ENCODE measurements at places on chromosomes 1 and 21.
A peak's percentile ranks its signal among the peaks of the same experiment; 100 is the strongest.

DNA sequence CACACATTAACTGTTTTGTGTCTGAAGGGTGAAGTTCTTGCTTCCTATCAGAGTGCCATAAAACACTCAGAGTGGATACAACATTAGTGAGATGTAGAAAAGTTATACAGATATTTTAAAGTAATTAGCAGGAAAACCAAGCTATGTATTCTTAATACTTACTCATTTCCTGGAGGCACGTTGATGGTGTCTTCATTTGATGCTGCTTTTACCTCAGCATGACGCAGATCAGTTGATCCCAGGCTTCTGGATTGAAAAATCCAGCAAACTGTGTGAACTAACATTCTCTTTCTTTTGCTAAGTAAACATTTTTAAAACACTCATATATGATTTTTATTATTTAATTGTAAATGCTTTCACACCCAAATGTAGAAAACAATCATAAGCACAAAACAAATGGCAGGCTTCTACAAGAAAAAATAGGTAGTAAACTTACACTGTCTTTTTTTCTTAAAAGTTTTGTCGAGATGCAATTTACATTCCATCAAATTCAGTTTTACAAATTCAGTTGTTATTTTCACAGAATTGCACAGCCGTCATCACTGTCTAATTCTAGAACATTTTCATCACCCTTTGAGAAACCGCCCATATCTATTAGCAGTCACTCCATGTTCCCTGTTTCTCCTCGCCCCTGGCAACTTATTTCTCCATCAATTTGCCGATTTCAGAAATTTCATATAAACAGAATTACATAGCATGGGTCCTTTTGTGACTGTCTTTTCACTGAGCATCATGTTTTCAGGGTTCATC lies 198.9 kb downstream of the LRRC7 start:
- no peak for DNase-seq

- peak; percentile 74 for DNase-seq
These were observed 958 bp downstream of the DDR2 start for GRCh38 chr1:162633081-162633762.

- peak; percentile 12 for DNase-seq
These were observed 105.8 kb downstream of the COLGALT2 start for GRCh38 chr1:183931646-183932271.

GRCh38 chr1:62318756-62319544 lies at the start of gene KANK4:
Gene KANK4, minus strand, starts transcription at chr1:62319434. Its CDS starts 37,870 bp downstream, at chr1:62281564.
- no peak for DNase-seq

DNA sequence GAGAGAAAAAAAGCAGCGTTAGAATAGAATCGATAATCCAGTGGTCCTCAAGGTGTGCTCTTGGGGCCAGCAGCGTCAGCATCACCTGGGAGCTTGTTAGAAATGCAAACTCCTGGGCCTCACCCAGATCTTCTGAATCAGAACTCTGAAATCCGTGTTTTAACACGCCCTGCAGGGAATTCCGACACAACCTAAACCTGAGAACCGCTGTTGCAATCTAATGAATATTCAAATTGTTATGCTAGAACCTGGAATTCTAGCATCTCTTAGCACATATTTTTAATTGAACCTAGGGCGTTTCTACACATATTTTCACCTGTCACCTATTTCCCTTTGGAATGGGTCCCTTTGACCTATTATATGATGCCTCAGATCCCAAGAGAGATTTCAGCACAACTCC lies 175.7 kb downstream of the PSMG1 start:
- no peak for DNase-seq

DNA sequence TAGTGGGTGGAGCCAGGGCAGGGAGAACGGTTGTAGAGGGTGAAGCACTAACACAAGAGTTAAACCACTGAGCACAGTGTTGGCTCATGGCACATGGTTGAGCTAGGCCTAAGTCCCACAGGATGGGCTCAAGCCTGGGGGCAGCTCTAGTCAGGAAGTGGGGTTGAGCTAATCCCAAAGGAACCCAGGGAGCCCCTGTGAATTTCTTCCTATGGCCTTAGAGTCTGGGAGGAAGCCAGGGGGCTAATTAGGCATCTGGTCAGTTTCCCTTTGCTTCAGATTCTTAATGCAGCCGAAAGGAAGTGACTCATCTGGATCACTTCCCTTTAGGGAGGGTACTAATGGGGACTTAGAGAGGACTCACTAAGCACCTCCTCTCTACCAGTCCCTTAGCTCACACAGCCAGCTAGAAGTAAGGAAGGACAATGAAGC lies 10.1 kb downstream of the CFAP45 start:
- peak; percentile 94 for DNase-seq

GRCh38 chr1:55259911-55260609 lies 44.9 kb upstream of the USP24 start:
- DNase-seq: no peak

- peak; percentile 99 for DNase-seq
These were observed 38.8 kb upstream of the SRSF10 start for GRCh38 chr1:24018611-24019580.

DNA sequence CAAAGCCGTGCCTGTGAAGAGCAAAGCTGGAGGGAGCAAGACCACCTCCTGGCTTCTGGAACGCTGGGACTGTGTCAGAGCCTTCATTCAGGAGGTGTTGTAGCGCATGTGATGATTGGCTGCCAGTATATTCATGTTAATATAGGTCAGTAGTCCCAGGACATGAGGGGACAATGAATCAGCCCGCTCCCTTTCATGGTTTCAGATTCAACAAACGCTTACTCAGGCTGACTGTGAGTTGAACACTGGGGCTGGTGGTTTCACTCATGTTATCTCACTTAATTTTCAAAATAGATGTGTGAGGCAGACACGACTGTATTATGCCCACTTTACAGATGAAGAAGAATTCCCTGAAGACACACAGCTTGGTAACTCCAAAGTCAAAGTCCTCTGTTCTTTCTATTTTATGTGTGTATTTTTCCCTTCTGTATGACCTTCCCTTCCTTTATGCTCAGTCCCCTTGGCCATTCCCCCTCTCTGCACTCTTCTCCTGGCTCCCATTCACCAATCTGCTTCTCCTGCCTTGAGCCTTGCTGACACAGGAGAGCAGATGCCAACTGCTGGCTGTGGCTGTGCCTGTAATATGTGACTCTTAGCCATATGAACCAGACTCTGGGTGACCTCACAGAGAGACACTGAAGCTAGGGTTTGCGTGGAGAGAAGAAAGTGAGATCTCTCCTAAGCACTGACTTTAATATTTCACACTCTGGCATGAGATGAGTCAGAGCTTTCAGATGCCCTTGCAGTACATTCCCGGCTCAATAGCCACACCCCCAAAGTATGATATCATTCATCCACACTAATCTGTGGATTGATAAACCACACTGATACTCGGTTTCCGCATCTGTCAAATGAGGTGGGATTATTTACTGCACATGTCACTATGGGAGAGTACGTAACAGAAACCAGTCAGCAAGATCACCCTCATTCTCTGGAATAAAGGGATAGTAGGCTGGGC lies 31.4 kb upstream of the KIRREL1 start:
- DNase-seq: peak; percentile 72

DNA sequence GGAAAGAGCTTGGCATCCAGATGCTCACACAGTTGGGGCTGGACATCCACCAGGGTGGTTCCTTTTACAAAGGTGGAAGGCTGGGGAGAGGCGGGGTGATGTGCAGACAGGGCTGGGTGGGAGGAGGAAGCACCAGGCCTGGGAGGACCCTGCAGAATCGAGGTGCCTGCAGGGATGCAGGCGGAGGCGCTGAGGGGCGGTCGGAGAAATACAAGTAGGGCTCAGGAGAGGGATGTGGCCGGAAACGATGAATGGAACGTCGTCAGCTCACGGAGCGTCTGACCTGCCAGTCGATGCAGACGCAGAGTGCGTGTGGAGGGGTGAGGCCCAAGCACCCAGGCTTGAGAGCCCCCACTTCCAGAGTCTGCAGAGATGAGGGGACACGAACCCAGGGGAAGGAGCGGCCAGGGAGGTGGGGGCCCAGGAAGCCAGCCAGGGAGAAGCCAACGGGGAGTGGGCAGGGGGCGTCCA lies 63.4 kb downstream of the TRIM11 start:
- DNase-seq: no peak

GRCh38 chr1:230359992-230360668 lies 66.0 kb downstream of the PGBD5 start:
- peak; percentile 29 for DNase-seq

DNA sequence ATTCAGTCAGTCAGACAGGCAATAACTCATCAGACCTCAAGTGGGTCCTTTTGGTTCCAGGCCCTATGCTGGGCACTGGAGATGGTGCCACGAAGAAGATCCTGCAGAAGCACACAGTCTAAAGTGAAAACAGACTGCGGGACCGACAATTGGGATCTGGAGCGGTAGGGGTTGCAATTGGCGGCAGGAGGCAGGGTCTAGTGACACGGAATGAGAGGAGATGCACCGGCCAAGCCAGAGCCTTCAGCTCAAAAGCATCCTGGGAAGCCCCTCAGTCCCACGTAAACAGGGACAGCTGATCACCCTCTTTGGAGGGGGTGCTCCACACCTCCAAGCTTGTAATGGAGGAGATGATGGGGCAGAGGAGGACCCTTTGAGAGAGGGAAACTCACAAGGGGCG lies 56.2 kb downstream of the KLHDC7A start:
- DNase-seq: no peak

GRCh38 chr1:172255223-172255560 lies 165.3 kb upstream of the C1orf105 start:
- no peak for DNase-seq

GRCh38 chr1:224357626-224358124 lies 996 bp downstream of the CNIH4 start:
- peak; percentile 26 for DNase-seq

- DNase-seq: no peak
These were observed 12.0 kb downstream of the OR2M4 start for GRCh38 chr1:248243204-248243603.

GRCh38 chr1:46948629-46949416 lies 7.5 kb upstream of the CYP4A11 start:
- DNase-seq: no peak

- peak; percentile 68 for DNase-seq
These were observed 12.8 kb upstream of the MPZL1 start for GRCh38 chr1:167708940-167709389.

GRCh38 chr21:34205811-34206571 lies 132.6 kb downstream of the MRPS6 start:
- peak; percentile 58 for DNase-seq

DNA sequence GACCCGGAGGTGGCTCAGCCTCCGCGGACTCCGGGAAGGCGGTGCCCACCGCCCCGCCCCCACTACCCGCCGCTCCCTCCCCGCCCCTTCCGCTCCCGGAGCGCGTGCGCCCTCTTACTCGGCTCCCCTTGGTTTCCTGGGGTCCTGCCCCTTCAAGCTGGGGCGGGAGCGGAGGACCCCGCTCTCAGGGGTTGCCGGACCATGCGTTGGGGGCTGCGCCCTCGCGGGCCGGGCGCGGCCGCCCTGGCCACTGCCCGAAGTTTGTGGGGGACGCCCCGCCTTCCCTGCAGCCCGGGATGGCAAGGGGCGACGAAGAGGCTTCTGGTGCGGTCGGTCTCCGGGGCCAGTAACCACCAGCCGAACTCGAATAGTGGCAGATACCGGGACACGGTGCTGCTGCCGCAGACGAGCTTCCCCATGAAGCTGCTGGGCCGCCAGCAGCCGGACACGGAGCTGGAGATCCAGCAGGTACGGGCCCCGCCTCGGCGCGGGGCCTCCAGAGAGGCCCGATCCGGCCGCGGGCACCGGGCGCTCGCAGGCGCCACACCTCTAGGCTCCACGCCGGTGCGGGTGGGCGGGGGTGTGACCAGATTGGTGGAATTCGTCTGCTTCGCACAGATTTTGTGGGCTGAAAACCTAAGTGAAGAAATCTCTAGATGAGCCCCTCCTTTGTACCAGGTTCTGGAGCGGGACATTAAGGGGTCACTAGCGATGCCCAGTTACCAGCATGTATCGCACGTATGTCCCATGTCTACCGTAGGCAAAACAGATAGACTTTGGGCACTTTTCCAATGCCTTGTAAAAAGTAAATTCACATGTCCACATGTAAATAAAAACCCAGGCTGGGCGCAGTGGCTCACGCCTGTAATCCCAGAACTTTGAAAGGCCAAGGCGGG lies at the start of gene IARS2:
Gene IARS2 (plus strand): TSS at position 117 of the 896 bp plus-strand sequence. CDS start 85 bp downstream, at position 202.
- DNase-seq: peak; percentile 87

- DNase-seq: no peak
These were observed 245.6 kb upstream of the KAZN start for GRCh38 chr1:14352897-14353296.

GRCh38 chr21:43287111-43287760 lies 118.4 kb downstream of the CRYAA start:
- DNase-seq: no peak

DNA sequence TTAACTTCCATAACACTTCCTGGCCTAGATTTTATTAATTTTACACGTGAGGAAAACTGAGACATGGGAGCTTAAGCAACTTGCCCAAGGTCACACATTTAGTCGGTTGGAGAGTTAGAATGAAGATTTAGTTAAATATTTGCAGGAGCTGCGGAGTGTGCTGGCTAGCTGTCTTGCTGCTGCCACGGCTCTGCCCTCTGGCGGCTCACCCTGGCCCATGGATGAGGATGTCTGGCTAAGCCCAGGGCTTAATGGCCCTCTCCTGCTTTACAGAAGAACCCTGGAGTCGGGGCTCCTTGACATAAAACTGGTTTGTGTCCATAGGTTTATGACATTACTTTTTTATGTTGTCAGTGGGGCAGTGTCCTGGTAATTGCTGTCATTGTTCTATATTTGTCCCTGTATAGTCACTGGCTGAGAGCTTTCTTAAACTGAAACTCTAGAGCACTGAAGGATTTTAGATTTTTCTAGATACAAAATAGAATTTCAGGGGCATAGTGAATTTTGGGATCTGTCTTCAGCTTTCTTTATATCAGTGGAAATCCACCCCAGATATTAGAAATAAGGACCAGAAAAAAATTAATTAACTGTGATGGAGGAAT lies 88.9 kb upstream of the WLS start:
- DNase-seq: peak; percentile 24

DNA sequence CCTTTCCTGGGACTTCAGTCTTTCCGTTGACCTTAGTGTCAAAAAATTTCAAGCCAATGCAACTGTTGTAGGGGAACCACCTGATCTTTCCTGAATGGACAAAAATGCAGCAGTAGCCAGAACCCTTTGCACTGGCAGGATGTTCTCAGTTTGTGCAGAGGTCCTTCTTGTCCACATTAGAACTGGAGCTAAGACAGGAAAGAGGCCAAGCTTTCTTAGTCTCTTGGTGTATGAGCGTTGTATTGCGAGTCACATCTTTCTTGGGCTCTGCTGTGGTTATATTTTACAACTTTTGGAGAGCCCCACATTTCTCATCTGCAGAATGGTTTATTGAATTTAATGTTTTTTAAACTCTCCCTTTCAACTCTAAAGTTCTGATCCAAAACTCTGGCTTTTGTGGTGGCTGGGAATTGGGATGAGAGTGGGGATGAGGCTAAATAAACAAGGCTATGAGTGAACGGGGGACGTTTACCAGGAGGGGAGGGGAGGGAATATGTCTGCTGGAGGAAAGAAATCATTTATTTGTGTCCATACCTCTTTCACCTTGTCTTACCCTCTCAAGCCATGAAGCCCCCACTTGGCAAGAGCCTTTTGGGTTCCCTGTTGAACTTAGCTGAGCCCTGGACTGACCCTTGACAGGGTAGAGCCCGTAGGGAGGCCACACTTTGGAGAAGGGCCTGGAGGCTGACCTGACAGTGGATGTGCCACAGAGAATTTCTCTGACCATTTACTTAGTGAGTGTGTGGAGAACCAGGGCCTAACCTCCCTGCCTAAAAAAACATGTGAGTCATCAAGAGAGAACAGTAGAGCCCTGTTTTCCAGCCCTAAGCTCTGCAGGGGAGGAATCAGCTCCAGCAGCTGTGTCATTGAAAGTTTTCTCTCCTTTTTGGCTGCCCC lies 586 bp downstream of the CHI3L2 start:
- peak; percentile 58 for DNase-seq

Measured in fibroblast of skin of right biceps (primary cell).